ENCODE measurements at places on chromosomes 13 and 19.

DNA sequence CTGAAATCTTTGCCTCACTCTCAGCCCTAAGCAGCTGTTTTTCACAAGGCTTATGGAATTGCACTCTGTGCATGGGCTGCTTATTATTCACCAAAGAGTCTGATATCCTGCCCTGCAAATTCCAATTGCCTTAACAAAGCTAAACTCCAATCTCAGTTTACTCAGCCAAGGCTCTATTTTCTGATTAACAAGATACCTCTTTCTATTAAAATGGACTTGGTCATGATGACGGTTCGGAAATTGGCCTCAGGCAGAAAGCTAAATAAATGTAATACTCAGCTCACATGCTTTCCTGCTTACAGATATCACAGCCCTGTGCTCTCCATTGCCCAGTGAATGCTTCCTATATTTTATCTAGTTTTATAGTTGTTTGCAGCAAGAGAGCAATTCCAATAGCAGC, 1270.8 kb downstream of the PCDH9 start:
- no peak for DNase-seq

DNA sequence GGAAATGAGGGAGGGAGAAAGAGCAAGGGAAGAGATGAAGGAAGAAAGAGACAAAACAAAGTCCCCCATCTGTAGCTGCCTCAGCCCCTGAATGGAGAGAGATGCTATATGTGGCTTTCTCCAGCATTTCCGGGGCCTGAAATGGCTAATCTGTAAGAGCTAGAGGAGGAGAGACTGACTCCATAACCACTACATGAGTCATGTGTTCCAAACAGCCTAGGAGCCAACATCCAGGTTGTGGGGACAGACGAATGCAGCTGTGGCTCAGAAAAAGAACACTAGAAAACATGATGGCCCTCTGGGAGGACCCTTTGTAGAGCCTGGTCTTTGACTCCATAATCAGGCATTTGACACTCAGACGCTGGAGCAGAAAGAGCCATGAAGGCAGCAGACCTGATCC, 292.0 kb upstream of the ZNF507 start:
- DNase-seq: no peak

GRCh38 chr19:51181913-51182419, 39.9 kb downstream of the SIGLEC7 start:
- DNase-seq: peak; percentile 14

- no peak for DNase-seq
Observed at GRCh38 chr13:26914148-26914547, 153.6 kb upstream of the GPR12 start.

GRCh38 chr13:19123502-19123901, 58.1 kb downstream of the TUBA3C start:
- DNase-seq: no peak

- no peak for DNase-seq
Observed at GRCh38 chr19:55592391-55593090, 6.8 kb downstream of the FIZ1 start.

DNA sequence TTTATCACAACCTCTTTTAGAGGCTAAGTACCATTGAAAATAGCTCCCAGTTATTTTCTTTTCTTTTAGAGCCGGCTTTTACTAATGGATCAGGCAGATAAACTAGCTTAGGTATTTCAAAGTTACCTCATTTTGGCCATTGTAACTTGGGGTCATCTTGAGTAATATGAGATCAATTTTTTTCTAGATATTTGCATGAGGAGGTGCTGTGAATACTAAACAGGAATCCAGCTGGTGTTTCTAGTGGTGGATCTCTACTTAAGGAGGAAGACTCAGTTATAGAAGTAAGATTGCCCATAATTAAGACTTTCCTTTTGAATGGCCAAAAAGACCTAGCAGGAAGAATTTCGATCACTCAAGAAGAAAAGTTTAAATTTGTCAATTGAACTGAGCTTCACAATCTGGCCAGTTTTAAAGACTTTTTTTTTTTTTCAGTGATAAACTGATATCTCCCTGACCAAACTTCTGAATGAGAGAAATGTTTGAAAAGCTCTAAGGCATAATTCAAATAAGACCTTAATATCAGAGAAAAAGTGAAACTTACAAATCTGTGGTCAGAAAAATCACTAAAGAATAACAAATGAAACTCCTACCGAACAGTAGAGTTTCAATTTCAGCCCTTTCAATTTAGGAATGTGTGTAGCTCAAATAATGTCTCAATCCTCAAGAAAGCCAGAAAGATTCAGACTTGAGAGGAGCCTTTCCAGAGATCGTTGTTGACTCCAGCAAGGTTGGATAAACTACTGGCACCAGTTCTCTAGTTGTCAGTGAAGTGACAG, 11.6 kb upstream of the NAA16 start:
- DNase-seq: no peak

DNA sequence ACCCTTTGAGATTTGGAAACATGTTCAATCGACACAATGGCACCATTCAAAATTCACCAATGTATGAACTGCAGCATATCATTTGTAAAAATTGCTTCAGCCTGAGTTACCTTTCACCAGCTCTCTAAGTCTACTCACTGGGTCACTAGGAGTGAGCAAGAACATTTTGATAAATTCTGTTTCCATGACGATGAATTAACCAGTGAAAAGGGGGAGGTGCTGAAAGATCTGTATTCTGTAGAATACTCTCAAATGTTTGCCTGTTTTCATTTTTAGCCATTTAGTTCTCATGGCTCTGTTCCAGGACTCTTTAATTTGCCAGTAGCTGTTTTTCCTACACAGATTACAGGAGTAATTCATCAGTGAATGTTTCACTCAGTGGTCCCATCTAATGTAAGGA, 883.4 kb downstream of the DIAPH3 start:
- DNase-seq: no peak

DNA sequence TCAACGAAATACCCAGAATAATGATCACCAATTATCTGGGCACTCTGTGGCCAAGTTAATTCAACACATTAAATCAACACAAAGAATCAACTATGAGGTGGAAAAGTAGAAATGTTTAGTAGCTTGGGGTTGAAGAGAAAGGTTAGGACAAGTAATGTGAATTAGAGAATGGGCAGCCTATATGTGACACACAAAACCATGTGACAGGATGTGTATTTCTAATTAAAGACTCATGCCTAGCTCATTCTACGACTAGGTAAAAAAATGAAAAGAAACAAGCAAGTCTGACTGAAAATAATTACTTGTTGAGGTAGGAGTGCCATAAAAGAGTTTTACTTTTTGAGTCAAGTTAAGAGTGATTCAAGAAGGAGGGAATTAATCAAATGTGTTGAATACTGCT, 2646.0 kb upstream of the PCDH20 start:
- DNase-seq: no peak

- DNase-seq: no peak
Observed at GRCh38 chr13:51270623-51271415, 48.6 kb downstream of the FAM124A start.

DNA sequence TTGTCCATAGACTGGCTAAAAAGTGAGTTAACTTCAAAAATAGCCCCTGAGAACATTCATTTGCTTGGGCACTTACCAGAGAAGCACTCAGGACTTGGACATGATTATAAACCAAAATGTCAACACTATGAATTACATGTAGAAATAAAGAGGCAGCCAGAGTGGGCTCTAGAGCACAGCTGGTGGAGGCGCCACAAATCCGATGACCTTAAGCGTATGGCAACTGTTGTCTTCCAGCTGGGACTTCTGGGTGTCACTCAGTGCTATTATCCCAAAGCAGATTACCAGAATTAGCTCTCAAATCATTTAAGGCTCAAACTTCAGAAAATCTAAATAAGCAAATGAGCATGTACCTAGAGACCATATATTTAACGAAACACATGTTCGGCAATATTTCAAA, 1255.5 kb upstream of the SLC10A2 start:
- no peak for DNase-seq

- DNase-seq: no peak
Observed at GRCh38 chr19:23799321-23799720, 40.6 kb upstream of the ZNF681 start.

- no peak for DNase-seq
Observed at GRCh38 chr13:22800526-22801401, 380.0 kb upstream of the SGCG start.

- DNase-seq: peak; percentile 68
Observed at GRCh38 chr13:49357694-49358093, 86.2 kb downstream of the CAB39L start.

DNA sequence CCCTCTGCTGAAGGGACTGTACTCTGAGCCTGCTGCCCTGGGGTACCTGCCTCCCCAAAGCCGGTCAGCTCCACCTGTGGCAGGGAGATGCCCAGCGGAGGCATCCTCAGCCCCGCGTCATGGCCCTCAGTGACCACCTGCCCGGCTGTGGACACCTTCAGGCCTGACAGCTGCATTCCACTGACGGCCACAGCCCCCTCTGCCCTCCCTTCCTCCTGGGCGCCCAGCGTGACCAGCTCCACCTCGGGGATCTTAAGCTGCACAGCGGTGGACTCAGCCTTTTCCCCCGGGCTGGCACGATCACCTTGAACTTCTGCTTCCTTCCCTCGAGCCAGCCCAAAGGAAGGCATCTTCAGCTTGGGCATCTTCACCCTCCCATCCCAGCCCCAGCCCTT, 4.8 kb upstream of the HIPK4 start:
- no peak for DNase-seq

- no peak for DNase-seq
Observed at GRCh38 chr13:98055623-98056022, 87.3 kb upstream of the FARP1 start.

DNA sequence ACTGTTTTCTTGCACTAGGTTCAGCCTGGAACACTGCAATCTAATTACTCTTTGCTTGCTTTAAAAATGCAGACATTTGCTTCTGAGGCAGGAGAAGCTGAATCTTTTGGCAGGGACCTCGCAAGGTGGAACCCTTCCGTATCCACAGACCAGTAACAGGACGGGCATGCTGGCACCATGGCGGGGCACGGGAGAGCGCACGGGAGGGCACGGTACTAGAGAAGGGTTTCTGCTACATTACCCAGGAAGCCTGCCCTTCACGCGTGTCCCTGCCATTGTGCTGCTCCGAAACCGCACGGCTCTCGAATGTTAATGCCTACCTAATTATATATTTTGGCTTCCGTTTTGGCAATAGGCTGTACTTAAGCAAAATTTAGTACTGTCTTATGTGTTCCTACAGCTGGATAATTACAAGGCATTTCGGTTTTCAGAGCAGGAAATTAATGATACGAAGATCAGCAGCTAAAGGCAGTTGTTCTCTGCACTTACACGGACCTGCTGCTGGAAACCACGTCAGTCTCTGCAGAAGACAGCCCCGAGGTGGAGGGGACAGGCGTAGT, 430.4 kb downstream of the IRS2 start:
- no peak for DNase-seq

GRCh38 chr19:1026783-1027649, 608 bp downstream of the CNN2 start:
- DNase-seq: no peak

GRCh38 chr13:42048342-42048683, at the start of gene DGKH:
Gene DGKH, plus strand, starts transcription at chr13:42048648. Its CDS starts 126 bp downstream, at chr13:42048774.
- DNase-seq: peak; percentile 18

DNA sequence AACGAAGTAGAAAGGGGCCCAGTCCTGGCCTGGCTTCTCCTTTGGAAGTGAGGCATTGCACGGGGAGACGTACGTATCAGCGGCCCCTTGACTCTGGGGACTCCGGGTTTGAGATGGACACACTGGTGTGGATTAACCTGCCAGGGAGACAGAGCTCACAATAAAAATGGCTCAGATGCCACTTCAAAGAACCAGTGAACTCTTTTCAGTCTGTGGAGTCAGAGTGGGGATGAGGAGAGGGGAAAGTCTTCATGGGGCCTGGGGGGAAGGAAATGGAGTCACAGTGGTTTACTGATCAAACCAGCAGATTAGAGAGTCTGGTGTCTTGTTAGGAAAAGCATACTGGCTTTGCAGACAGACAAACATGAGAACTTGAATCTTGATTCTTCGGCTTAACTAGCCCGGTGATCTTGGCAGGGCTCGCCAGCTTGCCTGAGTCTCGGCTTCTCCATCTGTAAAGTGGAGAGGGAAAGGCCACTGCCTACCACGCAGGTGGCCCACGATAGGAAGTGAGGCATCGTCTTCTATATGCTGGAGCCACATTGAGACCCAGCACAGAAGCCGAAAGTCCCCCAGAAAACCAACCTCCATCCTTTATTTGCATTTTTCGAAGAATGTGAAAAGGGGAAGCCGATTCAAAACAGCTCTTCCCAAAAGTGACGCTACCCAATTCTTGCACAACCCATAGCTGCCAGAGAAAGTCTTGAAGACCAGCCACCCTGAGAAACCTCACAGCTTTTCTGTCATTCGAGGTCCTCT, at the start of gene FFAR1:
FFAR1 (plus strand) TSS at position 732 of the 759 bp plus-strand sequence. CDS start 3,650 bp downstream, outside the sequence.
- no peak for DNase-seq

DNA sequence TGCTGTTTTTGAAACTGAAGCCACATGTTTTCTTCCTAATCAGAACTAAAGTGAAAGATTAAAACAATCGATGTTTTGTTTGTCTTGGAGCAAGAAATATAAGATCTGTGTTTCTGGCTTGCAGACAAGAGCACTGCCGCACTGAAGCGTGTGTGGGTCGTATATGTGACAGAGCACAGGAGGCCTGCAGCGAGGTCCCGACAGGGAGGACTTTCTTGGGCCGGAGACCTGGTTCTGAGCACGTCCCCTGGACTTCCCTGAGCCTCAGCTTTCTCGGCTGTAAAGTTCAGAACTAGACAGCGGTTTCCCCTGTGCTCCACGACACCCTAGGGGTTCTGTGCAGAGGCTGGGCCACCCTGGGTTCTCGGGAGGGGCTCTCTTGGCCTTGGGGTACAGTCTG, 60.5 kb downstream of the GADD45B start:
- DNase-seq: peak; percentile 34

DNA sequence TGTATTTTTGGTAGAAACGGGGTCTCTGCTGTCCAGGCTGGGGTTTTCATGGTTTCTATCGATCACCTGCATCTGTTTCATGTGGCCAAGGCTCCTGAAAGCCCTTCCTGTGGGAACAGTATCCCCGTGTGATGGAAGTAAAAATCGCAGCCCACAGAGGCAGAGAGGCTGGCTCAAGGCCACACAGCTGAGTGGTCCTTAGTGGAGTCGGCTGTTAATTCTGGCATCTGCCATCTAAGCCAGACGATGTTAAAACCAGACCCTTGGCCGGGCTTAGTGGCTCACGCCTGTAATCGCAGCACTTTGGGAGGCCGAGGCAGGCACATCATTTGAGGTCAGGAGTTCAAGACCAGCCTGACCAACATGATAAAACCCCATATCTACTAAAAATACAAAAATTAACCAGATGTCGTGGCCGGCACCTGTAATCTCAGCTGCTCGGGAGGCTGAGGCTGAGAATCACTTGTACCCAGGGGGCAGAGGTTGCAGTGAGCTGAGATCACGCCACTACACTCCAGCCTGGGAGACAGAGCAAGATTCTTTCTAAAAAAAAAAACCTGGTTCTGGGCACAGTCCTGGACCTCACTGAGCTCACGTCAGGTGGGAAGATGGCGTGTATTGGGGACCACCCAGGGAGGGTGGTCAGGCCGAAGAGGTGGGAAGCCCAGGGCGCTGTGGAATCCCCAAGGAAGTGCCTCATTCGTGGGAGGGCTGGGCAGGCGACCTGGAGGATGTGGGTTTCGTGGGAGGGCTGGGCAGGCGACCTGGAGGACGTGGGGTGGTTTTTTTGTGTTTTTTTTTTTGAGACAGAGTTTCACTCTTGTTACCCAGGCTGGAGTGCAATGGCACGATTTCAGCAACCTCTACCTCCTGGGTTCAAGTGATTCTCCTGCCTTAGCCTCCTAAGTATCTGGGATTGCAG, 18.5 kb upstream of the MISP start:
- DNase-seq: no peak

All from choroid plexus epithelial cell (primary cell).